ENCODE measurements at places on chromosomes 3 and 15.

DNA sequence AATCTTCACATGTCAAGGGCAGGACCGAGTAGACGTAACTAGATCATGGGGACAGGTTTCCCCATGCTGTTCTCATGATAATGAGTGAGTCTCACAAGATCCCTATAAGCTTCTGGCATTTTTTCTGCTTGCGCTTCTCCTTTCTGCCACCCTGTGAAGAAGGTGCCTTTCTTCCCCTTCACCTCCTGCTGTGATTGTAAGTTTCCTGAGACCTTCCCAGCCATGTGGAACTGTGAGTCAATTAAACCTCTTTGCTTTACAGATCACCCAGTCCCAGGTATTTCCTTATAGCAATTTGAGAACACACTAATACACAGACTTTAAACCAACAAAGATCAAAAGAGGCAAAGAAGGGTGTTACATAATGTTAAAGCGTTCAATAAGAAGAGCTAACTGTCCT is 156.6 kb upstream of the UBE2E2 start:
- DNase-seq, result no peak

GRCh38 chr15:97026781-97027180 is 696.3 kb downstream of the NR2F2 start:
- no peak for DNase-seq

GRCh38 chr3:38021196-38021595 is 8.2 kb downstream of the PLCD1 start:
- DNase-seq, result no peak

DNA sequence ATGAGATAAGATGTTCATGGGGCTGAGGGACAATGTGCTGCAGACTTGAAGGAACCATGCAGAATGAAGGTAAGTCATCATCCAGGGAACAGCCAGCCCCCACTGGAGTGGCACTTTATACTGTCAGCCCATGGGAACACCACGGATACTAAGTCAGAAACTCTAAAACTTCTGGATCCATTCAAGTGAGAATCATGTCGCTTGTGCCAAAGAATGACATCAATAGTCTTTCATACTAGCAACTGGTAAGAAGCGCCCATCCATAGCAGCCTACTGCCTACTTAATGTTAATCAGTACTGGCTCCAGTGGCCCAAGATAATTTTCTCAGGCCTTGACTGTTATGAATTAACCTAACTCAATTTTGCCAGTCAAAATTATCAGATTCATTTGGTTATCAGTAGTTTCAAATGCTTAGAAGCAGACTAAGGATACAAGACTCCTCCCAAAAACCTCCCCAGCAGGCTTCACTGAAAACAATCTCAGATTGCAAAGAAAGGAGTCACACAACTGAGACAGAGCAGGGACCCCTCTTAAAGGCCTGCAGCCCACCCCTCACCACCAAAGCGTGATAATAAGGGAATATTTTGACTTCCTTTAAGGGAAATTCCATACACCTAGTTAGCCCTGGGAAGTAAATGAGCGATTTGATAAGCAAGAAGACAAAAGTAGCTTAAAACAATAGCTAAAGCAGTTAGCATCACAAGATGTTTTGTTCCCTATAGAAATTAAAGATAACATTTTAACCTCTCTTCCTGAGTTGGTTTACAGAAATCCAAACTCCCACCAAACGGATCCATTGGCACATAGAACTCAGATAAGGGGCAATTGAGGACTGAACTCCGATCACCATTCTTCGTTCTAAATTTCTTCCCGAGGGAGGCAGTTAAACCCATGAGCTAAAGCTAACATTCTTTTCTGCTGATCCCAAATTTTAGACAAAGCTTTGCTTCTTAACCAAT is 98.8 kb downstream of the TGFBR2 start:
- DNase-seq, result no peak

DNA sequence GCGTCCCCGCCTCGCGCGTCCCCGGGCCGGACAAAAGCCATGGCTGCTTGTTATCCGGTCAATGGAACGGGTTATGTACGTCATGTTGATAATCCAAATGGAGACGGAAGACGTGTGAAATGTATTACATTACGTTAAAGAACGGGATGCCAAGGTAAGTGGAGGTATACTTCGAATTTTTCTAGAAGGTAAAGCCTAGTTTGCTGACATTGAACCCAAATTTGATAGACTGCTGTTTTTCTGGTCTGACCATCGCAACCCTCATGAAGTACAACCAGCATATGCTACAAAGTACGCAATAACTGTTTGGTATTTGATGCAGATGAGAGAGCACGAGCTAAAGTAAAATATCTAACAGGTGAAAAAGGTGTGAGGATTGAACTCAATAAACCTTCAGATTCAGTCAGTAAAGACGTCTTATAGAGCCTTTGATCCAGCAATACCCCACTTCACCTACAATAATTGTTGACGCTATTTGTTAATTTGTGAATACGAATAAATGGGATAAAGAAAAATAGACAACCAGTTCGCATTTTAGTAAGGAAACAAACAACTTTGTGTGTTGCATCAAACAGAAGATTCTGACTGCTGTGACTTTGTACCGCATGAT is 19.8 kb downstream of the WDR73 start:
- no peak for DNase-seq

DNA sequence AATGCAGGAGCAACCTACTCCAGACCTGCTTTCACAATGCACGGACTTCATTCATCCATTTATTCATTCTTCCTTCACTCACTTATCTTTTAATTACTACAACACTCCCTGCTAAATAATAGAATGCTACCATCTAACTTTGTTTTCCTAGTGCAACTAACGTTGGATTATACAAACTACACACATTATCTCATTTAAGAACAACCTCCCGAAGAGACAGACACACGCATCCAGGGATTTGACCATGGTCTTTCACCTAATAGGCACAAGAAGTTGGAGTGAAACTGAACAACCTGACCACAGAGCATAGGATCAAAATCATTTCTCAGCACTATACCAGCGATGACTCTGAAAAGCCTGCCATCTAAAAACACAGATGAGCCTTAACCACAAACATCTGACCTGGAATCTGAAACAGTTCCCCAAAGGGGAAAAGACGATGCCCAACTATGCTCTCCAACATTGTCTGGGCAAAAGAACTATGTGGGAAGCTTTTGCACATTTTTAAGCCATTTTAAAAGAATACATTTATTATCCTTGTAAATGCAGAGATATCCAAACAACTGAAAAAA is 21.0 kb downstream of the ZNF385D start:
- no peak for DNase-seq

- DNase-seq, result no peak
These were observed 22.6 kb downstream of the GUCA1C start for GRCh38 chr3:108931035-108931434.

DNA sequence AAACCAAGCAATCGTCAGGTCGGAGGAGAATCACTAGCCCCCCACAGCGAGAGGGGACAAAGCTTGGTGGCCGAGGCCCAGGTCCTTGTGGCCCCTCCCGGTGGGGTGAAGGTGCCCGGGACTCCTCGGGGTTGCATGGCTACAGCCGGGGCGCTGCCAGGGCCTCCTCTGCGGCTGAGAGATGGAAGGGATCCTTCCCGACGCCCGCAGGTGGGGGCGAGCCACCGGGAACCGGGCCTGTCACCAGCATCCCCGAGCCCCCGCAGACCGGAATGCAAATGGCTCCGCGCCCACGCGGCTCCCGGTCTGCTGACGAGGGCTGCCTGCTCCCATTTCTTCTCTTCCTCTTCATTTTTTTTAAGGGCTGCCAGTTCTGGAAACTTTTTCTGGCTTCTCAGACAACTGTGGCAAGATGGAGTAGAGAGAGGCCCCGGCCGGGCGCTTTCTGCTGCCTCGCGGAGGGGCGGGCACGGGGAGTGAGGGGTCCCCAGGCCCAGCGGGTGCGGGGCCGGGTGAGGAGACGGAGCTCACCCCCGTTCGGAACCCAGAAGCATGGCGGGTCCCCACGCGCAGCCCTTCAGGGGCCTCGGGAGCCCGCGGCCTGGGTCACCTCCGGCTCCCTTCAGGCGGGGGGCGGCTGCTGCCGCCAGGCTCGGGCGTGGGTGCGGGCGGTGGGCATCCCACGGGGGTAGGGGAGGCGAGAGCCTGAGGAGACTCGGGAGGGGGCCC is 27.5 kb downstream of the MELTF start:
- DNase-seq, result no peak

GRCh38 chr15:72796515-72797337 is 13.2 kb upstream of the ADPGK start:
- DNase-seq, result peak; percentile 31

DNA sequence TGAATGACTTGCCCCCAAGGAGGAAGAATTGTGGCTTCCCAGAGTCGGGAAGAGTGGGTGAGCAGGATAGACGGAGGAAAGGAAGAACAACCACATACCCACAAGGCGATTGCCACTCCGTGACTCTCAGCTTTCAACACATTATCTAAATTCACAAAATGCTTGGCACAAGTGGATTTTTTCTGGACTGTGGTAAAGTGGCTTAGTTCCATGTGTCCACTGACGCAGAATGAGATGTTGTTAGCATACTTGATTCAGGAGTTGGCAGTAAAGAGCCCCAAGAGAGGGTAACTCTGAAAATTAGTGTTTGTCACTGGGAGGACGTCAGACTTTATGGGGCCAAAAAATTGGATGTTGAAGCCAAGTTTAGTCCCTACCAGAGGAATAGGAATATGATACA is 198.8 kb upstream of the CTNNB1 start:
- no peak for DNase-seq

- DNase-seq, result peak; percentile 35
These were observed 9.5 kb downstream of the ABCC5 start for GRCh38 chr3:184008161-184008560.

Measured in NCI-H2081 (cell line).